ENCODE measurements at places on chromosomes 2 and 18. TPM values are rescaled to one million over a fixed set of nuclear protein-coding genes. Genes with fewer than 3 reads are reported as not detected.

Gene NCL
- total RNA-seq = 439 TPM

Gene RAB6C
- total RNA-seq = not detected

Gene CCBE1
- total RNA-seq = not detected

Gene CNGA3
- not detected for total RNA-seq

Gene SCN9A
- not detected for total RNA-seq

GRCh38 chr2:229387866-229388265, 116.8 kb upstream of the PID1 start:
- no peaks in the 10 kb centered on the region for H3K4me1 ChIP-seq
- H3K27ac ChIP-seq = no peak overlapping the region
- no peak overlapping the region for H3K4me3 ChIP-seq
- no peaks in the 10 kb centered on the region for H3K27me3 ChIP-seq
- no peaks in the 10 kb centered on the region for H3K36me3 ChIP-seq

DNA sequence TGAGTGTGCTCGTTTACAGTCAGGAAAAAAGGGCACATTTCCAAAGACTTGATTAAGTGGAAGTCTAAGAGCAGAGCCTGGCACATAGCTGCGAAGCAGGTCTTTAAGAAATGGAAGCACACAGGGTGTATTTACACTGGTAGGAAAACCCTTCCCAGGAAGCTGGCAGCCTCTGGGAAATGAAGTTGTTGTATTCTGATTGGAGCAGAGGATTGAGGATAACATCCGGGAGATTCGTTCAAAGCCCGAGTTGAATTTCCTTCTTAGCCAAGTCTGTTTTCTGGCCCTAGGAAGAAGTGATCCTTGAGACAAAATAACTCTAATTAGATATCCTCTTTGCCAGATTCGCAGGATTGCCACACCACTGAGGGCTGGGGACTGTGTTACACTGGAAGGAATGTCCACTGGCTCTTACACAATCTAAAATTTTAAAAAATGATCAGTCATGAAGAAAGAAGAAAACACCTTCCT, 75.9 kb downstream of the ITGB1BP1 start:
- no peak overlapping the region for H3K4me3 ChIP-seq
- no peaks in the 10 kb centered on the region for H3K27me3 ChIP-seq
- H3K4me1 ChIP-seq = no peaks in the 10 kb centered on the region
- no peak for DNase-seq
- no peaks in the 10 kb centered on the region for H3K36me3 ChIP-seq
- no peak overlapping the region for H3K27ac ChIP-seq

- no peaks in the 10 kb centered on the region for H3K27me3 ChIP-seq
- H3K4me1 ChIP-seq = no peaks in the 10 kb centered on the region
- H3K27ac ChIP-seq = no peak overlapping the region
- H3K36me3 ChIP-seq = peaks cover 3% of the 10 kb centered on the region
Observed at GRCh38 chr2:219119422-219120043, 41.1 kb downstream of the NHEJ1 start.

DNA sequence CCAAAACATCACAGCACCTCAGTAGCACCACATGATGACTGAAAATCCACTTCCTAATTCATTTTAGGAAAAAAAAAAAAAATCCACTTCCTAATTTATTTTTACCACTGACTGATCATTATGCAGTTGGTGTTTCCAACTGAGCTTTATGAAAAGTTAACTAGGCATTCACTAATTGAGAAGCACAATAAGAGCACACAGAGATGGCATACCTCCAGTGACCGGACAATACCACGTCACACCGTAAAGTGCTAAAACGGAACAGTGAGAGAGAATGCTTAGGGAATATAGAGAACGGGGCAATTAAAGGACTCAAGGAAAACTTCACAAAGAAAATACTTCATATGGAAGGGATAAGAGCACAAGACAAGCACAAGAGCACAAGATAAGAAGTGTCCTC, 212.5 kb downstream of the NBAS start:
- H3K4me3 ChIP-seq = no peak overlapping the region
- no peak for DNase-seq
- H3K4me1 ChIP-seq = no peaks in the 10 kb centered on the region
- no peaks in the 10 kb centered on the region for H3K27me3 ChIP-seq

DNA sequence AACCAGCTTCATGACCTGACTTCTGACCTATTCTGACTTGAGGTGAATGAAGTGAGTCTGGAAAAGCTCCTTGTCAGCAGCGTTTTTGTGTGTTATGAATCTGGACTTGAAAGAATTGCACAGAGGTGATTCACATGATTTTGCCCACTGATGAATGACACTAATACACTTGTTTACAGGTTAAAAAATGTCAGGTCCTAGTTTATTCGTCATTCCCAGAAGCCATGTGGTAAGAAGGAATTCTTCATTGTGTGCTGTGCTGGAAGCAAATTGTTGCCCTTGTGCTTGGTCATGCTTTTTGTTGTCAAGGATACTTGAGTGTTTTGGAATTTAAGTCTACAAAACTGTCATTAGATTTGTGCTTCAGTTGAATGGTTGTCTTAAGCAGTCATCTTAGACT, 15.5 kb downstream of the SEC11C start:
- H3K27me3 ChIP-seq = no peaks in the 10 kb centered on the region
- no peak overlapping the region for H3K27ac ChIP-seq
- peaks cover 8% of the 10 kb centered on the region for H3K36me3 ChIP-seq
- no peak overlapping the region for H3K4me3 ChIP-seq
- no peak for DNase-seq

DNA sequence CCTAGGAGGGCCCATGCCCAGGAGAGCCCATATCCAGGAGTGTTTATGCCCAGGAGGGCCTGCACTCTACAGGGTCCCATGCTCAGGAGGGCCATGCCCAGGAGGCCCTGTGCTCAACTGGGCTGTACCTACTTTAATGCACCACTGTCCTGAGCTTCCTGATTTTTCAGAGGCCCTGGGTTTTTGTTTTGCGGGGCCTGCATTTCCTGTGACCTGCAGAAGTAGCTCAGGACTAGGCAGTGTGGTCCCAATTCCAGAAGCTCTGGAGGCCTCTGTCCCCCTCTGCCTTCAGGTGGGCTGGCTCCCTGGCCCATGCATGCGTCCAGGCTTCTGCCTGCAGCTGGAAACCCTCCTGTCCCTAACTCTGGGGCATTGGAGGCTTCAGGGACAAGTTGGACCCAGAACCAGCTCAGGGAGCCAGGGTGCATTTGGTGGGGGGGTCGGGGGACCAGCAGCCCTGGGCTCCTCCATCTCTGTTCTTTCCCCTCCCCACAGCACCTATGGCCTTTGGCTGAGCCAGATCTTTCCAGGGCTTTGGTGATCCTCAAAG, 10.8 kb downstream of the GPR35 start:
- H3K4me1 ChIP-seq = no peaks in the 10 kb centered on the region
- no peaks in the 10 kb centered on the region for H3K36me3 ChIP-seq
- no peak for DNase-seq
- H3K27ac ChIP-seq = no peak overlapping the region

- no peak overlapping the region for H3K4me3 ChIP-seq
- H3K36me3 ChIP-seq = peaks cover 1% of the 10 kb centered on the region
- peaks cover 10% of the 10 kb centered on the region for H3K4me1 ChIP-seq
- no peaks in the 10 kb centered on the region for H3K27me3 ChIP-seq
- no peak overlapping the region for H3K27ac ChIP-seq
Observed at GRCh38 chr2:152165780-152166179, 9.8 kb downstream of the STAM2 start.

DNA sequence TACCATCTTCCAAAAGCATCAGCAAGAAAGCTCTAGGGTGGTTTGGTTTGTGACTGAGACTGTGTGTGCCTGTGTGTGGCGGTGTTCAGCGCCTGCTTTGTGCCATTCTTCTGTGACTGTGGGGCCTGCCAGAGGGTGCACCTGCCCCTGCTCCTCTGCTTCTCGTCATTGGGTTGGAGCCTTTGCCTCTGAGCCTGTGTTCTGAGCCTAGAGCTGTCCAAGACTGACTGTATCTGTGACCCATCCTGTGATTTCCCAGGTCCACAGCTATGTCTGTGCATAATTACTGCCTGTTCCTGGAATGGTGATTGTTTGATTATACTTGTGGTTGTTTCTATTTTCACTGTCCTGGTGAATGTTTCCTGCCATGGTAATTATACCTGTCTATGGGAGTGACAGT, 57.1 kb upstream of the KLHL29 start:
- DNase-seq = no peak
- H3K36me3 ChIP-seq = no peaks in the 10 kb centered on the region
- H3K4me1 ChIP-seq = no peaks in the 10 kb centered on the region
- H3K27ac ChIP-seq = no peak overlapping the region
